ENCODE measurements at places on chromosomes 7 and 10.

GRCh38 chr10:69383558-69383957 lies 33.2 kb downstream of the TACR2 start:
- peak; percentile 78 for DNase-seq

DNA sequence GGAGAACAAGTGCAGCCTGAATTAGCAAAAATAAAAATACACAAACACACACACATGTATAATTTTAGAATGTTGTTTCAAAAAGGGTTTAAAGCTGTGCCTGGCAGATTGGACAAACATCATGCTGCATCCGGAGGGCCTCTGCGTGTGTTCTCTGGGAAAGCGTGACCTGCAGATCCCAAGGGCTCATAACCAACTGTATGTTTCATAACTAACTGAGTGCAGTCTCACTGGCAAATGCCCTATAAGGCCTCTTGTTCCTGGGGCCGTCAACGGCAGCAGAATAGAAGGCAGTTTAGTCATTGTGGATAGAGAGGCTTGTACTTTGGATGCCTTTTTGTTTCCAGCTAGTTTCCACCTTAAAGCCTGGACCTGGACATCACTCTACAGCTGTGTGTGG lies 243.8 kb upstream of the KIAA1217 start:
- no peak for DNase-seq

DNA sequence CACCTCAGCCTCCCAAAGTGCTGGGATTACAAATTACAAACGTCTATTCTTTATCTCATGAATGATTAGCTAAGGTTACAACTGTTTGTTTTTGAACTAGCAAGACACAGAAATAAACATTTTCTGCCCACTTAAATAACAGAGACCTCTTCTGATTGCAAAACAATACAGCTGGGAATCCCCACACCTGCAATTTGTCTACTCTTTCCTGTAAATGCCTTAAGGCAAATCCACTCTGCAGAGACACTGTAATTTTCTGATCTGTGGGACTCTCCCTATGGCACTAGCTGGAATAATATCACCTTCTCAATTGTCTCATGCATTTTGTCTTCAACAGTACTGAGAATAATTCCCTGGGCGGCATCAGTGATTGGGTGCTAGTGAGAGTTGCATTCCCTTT lies 149.3 kb upstream of the FAM3C start:
- DNase-seq, result no peak

GRCh38 chr10:66521506-66521905 lies 404.3 kb upstream of the LRRTM3 start:
- no peak for DNase-seq

DNA sequence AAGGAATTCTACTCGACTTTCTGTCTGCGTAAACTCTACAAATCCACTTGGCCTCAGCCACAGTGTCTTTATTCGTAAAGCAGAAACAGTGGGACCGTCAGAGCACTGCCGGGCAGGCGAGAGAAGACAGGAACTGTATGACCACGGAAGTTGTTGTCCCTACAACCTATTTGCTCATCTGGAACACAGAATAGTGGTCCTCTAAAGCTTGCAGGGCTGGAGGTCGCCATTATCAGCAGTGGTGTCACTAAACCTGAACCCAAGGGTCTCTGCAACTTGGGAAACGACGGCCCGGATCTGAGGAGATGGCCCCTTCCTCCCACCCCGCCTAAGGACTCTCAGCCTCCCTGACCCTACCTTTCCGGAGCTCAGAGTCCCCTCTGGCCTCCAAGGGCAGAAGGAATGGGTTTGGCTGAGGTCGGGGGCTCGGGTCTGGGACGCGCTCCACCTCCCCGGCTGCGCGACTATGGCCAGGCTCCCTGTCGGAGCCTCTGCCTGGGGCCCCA lies 442 bp downstream of the STYXL1 start:
- no peak for DNase-seq

DNA sequence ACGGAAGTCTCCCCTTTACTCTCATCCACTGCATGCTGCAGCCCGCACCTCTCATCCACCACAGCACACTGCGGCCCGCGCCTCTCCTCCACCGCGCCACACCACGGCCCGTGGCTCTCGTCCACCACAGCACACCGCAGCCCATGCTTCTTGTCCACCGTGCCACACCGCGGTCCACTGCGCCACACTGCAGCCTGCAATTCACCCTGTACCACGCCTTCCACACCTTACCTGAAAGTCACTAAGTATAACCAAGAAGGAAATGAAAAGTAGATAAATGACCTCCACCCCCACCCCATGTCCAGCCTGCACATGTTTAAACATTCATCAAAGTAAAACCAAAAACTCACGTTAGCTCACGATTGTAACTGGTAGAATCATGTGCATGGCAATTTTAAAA lies 176.1 kb downstream of the DIP2C start:
- no peak for DNase-seq

DNA sequence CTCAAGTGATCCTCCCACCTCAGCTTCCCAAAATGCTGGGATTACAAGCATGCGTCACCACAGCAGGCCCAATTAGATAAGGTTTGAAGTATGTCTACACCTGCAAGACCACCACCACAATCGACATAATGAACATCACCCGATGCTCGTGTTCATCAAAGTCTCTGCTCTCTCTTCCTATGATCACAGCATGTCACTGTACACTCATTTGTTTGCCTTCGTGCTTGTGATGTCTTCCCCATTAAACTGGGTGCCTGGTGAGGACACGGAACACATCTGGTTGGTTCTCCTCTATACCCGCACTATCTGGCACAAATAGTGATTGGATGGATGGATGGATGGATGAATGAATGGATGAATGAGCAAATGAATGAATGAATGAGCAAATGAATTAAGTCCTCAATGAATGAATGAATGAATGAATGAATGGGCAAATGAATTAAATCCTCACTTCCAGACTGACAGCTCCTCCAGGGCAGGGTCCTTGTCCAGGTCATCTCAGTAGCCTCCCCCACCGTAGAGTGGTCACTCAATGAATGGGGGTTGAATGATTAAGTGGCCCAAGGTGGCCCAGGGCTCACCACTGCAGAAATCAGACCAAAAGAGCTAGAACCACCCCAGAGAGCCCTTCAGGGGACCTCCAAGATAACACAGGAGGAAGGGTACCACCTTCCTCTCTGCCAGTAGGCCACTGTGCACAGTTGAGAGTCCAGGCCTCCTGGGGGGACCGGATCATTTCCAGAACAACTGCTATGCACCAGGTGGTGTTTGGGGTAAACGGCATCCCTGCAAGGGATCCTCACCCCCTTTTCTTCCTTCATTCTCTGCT lies 101.9 kb upstream of the TNRC18 start:
- DNase-seq, result no peak

GRCh38 chr7:158094671-158095226 lies 492.9 kb downstream of the PTPRN2 start:
- DNase-seq, result no peak

GRCh38 chr10:133127291-133128125 lies 32.5 kb upstream of the KNDC1 start:
- no peak for DNase-seq

DNA sequence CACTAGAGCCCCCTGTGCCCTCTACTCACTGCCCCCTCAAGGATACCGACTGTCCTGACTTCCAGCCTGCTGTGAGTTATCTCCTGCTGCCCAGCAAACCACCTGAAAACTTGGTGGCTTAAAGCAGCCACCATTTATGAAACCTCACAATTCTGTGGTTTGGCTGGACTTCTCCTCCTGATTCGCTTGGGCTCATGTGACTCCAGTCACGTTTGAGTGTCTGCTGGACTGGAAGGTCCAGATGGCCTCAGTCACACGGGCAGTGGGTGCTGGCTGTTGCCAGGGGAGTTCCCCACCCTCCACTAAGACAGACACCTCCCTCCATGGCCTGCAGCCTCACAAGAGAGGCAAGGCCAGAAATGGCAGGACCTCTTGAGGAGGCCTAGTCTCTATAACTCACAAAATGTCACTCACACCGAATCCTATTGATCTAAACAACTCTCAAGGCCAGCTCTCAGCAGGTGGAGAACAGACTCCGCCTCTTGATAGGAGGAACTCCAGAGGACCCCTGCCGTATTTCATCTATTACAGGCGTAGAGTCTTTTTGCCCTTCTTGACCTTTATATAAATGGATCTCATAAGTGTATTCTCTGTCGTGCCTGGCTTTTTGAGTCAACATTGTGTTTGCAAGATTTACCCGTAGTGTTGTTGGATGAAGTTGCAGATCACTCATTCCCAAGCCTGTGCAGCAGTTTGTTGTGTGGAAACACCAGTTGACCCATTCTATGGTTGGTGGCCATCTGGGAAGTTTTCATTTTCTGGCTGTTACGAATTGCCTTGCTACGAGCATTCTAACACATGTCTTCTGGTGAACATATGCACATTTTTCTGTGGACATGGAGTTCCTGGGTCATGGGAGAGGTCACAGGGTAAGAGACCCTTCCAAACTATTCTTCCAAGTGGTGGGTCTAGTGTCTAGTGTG lies 48.3 kb downstream of the ZMIZ1 start:
- no peak for DNase-seq

- no peak for DNase-seq
Measured at GRCh38 chr7:3109311-3109915, 65.7 kb upstream of the CARD11 start.

DNA sequence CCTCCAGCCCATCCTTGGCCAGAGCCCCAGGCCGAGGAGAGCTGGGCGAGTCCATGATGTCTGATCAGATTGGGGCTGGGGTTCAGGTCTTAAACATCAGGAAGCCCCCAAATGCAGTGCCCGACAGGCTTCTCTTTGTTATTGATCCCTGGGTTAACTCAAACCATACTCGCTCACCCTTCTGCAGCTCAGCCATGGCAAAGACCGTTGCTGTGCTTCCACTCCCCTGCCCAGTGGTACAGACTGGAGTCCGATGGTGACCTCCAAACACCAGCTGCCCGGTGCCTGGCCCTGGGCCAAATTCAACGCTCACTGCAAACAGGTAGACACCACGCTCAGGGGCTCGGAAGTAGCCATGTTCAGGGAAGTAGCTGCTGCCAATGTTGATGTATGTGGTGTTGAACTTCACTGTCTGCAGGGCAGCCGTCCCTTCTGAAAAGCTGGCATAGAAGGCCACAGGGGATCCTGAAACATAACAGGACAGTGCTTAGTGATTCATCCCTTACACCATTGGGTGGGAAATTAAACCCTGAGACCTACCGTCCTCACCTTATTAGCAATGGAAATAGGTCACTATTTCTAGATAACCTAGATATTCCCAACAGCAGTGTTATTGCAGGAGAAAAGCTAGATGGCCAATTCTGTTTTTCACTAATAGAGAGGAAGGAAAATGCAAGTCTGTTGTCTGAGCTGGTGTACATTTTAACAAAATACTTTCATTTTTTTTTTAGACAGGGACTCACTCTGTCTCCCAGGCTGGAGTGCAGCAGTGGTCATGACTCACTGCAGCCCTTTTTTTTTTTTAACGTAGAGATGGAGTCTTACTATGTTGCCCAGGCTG lies 20.5 kb downstream of the MMRN2 start:
- peak; percentile 48 for DNase-seq

DNA sequence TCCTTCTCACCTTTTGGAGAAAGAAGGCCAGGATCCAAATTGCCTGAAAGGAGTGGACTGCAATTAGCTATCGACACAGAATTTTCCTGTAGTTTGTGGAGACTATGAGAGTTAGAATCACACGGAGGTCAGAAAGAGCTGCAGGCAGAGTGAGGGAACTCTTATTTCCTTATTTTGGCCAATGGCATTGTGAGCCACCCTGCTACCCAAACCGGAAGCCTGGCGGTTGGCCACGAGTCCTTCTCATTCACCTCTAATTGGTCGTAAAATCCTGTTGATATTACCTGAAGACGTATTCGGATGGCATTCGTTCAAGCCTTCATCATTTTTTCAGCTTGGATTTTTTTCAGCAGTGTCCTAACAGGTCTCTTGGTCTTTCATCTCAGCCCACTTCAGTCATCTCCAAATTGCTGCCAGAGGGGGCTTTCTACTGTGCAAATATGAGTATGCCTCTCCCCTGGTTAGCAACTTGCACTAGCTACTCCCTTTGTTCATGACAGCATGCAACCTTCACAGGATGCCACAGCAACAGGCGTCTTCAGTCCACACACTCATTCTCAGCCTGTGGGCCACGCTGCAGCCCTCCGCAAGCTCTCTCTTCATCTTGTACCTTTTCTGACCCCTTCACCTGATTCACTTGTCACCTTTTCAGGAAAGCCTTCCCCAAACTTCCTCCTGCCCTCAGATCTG lies 66.9 kb downstream of the GATA3 start:
- DNase-seq, result no peak

DNA sequence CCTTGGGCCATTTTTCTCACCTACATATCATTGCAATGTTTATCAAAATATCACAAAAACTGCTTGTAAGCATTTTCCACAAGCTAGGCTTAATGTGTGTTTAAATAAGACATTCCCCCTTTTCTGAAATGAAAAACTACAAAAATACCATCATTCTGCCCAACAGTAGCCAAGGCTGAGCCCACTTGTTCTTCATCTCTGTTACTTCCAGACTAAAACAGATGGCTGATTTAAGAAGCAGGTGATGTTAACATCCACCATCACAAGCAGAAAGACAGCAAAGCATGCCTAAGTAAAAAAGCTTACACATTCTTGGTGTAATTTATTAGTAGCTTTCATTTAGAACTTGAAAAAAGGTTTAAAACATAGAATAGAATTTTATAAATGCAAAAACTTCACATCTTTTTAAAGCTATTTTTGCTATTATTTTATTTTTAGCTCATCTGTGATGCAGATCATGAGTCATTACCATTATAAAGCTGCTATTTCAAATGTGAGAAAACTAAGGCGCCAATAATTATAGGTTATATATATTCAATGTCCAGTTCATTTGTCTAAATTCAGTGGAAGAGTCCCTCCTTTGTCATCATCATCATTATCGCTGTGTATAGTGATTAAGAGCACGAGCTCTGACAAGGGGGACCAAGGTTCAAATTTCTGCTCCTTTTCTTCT lies 109.4 kb downstream of the RELN start:
- no peak for DNase-seq

DNA sequence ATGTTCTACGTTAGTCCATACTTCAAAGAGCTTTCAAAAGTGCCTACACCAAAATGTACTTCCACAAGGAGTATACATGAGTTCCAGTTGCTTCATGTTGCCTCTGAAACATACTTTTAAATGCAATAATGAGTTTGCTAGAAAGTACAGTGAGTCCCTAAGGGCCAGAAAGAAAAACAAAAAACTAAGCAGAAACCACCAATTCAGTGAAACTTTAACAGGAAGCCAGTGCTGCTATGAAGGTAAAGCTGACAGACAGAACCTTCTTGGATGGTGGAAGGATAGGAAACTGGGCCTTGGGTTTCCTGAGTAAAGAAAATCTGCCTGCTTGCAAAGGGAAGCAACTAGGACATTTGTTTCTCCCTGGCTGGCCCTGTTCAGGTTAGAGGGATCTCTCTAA lies 104.2 kb downstream of the CTTNBP2 start:
- no peak for DNase-seq

- no peak for DNase-seq
Measured at GRCh38 chr10:23479798-23480473, 41.1 kb downstream of the OTUD1 start.

DNA sequence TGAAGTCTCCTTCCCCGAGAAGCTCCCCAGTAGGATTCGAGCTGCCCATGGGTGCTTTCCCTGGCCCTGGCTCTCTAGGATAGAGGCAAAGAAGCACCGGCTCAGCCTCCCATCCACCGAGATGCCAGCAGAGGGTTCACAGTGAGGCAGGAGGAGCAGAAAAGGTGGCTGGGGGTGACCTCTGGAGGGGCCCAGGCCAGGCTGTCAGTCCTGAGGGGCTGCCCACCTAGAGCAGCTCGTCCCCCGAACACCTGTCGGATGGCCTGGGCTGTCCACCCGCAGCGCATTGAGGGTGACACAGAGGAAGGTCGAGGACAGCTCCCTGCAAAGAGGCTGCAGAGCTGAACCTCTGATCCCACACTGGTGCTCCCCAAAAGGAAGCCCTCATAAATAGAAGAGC lies 167.2 kb upstream of the PPP2R2D start:
- no peak for DNase-seq

GRCh38 chr10:48968036-48968435 lies 28.4 kb upstream of the LRRC18 start:
- DNase-seq, result no peak

- no peak for DNase-seq
Measured at GRCh38 chr7:103805346-103805745, 184.1 kb downstream of the RELN start.
